Mesothelial cell of epicardium (in vitro differentiated cells): ENCODE measurements at places on chromosomes 11 and 22. TPM values are rescaled to one million over a fixed set of nuclear protein-coding genes. Genes with fewer than 3 reads are reported as not detected.

GRCh38 chr11:82996966-82997606 lies 74.6 kb downstream of the RAB30 start:
- no peak for DNase-seq
- no peak overlapping the region for H3K4me3 ChIP-seq
- H3K27ac ChIP-seq: no peak overlapping the region
- H3K4me1 ChIP-seq: peaks cover 37% of the 10 kb centered on the region

GRCh38 chr22:27194096-27194748 lies 536.8 kb downstream of the MIAT start:
- H3K4me1 ChIP-seq: peaks cover 14% of the 10 kb centered on the region
- peaks cover 5% of the 10 kb centered on the region for H3K36me3 ChIP-seq
- H3K4me3 ChIP-seq: no peak overlapping the region
- peaks cover 3% of the 10 kb centered on the region for H3K27me3 ChIP-seq
- H3K27ac ChIP-seq: peak overlapping the region; percentile 28

DNA sequence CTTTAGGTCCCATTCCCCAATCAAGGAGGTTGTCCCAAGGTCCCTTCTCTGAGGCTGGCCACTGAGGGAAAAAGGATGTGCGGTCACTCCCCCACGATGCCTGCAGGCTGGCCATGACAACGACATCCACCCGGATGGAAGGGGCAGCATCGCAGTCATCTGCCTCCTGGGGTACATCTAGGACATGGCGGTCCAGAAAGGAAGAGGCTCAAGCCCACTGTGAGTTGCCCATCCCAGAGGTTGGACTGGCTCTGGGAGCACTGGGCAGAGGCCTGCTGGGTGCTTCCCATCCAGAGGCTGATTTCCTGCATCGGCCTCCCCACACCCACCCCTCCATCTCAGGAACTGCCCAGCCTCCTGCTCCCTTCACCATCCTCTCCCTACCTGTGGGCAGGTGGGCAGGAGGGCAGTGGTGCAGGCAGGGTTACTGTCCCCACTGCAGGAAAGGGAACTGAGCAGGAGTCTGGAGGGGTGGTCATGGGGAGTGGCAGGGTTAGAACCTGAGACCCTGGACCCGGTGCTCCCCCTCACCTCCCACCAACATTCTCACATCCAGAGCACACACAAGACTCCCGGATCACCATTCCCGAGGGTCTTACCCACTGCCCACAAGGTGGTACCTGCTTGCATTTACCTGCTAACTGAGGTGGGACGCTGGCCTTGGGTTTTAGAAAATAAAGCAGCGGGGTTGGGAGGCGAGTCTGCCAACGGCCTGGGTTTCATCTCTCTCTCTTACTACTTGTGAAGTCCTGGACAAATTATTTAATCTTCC lies 4.4 kb downstream of the RCE1 start:
- no peak overlapping the region for H3K4me3 ChIP-seq
- no peak for DNase-seq
- H3K27me3 ChIP-seq: no peaks in the 10 kb centered on the region
- peaks cover 16% of the 10 kb centered on the region for H3K4me1 ChIP-seq
- H3K27ac ChIP-seq: no peak overlapping the region

DNA sequence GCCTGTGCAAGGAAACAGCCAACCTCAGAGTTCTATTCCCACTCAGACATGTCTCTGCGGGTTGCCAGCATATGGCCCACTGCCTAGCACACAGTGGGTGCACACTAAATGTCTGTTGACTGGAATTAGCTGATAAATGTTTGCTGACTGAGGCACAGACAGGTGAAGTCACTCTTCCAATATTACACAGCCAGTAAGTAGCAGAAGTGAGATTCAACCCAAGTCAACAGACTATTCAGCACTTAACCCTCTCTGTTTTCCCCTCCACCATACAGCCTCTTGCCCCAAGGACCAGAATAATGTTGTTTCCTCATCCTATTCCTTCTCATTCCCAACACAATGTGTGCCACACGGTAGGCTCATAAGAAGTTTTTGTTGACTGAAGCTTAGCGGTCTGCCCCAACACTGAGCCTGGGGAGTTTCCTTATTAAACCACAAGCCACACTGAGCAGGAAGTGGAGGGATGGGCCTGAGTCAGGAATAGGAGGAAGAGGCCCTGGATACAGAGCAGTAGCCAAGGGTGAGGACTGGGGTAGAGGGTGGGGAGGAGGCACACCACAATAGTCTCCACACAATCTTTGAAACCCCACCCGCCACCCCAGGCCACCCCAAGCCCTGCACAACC lies 15.7 kb upstream of the IL10RA start:
- no peak overlapping the region for H3K27ac ChIP-seq
- peaks cover 55% of the 10 kb centered on the region for H3K27me3 ChIP-seq
- H3K4me1 ChIP-seq: peaks cover 3% of the 10 kb centered on the region
- no peaks in the 10 kb centered on the region for H3K36me3 ChIP-seq

Gene FBLN1
- total RNA-seq: 283 to 297 TPM (median 296 TPM) in 3 replicates
